Adrenal gland (tissue), 19 donors: ENCODE measurements at places on chromosomes 6 and 20. TPM values are rescaled to one million over a fixed set of nuclear protein-coding genes. Genes with fewer than 3 reads are reported as not detected.

DNA sequence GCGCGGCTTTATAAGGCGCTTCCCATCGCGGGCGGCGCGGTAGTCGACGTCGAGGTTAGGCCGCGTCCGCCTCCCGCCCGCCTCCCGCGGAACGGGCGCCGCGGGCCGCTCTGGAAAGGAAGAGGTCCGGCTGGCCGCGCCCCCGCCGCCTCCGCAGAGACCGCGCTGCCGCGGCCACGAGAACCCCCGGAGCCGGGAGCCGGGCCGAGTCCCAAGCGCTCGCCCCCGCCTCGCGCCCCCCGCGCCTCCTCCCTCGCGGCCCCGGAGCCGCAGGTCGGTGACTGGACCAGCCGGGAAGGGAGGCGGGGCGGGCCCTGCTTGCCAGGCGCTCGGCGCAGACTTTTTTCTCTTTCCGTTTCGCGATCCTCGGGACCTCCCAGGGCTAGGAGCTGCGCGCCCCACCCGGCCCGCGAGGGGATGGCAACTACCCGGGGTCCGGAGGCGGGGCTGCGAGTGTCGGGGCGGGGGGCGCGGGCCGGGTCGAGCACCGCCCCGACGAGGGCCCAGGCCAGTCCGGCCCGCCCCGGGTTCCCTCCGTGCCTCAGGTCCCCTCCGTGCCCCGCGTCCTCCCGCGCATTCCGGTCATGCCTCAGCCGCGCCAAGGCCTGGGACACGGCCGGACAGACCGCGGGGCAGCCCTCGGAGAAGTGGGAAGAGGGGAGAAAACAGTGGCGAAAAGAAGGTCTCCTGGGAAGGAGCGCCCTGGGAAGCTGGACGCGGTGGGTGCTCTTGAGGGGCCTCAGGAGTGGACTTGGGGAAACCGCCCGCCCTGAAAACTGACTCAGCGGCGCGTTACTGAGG lies 417 bp upstream of the PXDC1 start:
- peak; percentile 90 for DNase-seq

DNA sequence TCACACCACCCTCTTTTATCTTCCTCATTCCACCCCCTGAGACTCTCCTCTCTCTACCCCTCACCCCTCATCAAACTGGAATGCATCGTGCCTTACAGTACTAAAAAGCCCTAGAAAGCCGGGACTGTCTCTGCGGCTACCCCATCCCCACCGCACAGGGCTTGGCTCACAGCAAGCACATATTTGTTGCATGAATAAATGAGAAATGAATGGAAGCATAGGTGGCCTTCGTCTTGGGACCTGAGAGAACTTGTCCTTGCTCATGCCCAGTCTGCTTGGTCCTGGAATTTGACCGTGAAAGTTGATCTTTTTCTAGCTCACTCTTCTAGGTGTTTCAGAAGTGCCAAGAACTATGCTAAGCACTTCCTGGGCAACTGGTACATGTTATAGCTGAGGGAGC lies 53.3 kb downstream of the APCDD1L start:
- DNase-seq: no peak

- DNase-seq: no peak
Measured at GRCh38 chr6:168631564-168631963, 190.6 kb downstream of the SMOC2 start.

DNA sequence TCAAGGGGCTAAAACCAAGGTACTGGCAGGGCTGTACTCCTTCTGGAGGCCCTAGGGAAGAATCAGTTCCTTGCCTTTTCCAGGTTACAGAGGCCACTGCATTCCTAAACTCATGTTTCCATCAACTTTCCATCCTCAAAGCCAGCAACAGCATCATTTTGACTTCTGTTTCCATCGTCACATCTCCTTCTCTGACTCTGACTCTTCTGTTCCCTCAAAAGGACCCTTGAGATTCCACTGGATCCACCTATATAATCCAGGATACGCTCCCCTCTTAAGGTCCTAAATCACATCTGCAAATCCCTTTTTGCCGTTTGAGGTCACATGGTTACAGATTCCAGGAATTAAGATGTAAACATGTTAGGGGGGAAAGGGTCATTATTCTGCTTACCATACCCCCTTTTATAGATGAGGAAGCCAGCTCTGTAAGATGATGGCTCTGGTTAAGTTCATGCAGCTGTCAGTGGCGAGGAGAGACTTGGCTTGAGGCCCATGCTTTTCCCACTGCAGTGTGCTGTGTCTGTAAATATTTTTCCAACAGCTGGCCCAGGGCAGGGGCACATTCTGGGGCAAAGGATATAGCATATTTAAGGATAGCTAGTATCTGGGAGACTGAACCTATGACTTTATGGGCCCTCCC lies 114.6 kb downstream of the TNFRSF21 start:
- DNase-seq: no peak

- DNase-seq: no peak
Measured at GRCh38 chr6:162854228-162854627, 126.5 kb downstream of the PACRG start.

GRCh38 chr6:41262401-41262800 lies 24.1 kb downstream of the TREM1 start:
- no peak for DNase-seq

DNA sequence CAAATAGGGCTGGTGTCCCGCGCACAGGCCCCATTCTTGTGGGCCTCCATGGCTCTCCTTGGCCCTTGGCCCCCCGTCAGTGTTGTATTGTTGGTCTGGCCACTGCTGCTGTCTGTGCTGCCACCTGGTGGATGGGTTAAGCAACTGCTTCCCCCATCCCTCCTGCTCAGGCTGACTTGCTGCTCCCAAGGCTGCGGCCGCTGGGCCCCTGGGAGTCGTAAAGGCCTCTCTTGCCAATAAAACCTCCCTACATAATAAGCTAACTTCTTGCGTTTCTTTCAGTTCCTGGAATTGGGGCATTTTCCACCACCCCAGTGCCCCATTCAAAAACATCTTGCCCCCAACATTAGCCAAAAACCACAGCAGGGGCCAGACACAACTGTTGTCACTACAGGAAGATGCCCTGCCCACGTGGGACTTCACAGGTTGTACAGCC lies 27.1 kb downstream of the CD83 start:
- peak; percentile 74 for DNase-seq

DNA sequence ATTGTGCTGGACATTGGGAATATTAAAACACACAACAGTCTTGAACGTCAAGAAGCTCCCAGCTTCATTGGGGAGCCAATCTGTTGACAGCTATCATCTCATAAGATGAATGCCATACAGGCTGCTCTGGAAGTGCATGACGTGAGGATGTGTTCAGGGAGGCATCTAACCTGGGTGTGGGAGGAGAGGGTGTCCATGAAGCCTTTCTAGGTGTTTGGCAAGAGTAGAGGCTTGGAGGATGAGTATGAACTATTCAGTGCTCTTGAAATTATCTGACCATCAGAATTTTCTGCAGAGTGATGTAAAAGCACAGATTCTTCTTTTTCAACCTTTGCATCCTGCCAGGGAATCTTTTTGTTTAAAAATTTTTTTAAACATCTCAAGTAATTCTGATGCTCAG lies 11.6 kb downstream of the AKAP7 start:
- no peak for DNase-seq

The MEP1A gene
- polyA plus RNA-seq: not detected

The PRKN gene
- polyA plus RNA-seq: 9.3 TPM
